ENCODE measurements at places on chromosomes 5 and 9.

DNA sequence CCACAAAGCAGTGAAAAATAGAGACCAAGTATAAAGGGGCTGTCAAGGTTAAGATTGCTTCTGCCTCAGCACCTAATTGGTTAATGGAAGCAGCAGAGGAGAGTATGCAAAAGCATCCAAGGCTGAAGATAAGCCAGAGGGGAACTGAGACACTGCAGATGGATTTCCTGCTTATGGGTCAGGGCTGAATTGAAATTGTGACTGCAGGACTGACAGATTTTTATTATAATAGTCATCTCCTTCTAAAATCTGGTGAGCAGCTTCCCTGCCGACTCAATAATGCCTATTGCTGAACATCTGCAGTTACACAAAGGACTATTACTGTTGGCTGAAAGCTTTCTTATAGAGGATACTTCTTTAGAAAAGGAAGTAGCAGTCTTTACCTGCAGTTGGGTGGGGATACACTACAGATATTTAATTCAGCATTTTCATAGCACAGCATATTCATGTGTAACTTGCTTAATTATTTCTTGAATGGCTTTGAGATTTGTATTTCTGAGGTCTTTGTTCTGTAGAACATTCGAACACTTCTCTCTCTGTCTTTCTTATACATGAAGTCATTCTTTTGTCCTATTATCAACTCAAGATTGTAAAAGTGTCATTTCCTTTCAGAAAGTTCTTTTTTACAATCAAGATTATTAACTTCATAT is 363.0 kb upstream of the RIOK2 start:
- no peak for DNase-seq

GRCh38 chr9:125659954-125660353 is 47.1 kb downstream of the MAPKAP1 start:
- peak; percentile 74 for DNase-seq

DNA sequence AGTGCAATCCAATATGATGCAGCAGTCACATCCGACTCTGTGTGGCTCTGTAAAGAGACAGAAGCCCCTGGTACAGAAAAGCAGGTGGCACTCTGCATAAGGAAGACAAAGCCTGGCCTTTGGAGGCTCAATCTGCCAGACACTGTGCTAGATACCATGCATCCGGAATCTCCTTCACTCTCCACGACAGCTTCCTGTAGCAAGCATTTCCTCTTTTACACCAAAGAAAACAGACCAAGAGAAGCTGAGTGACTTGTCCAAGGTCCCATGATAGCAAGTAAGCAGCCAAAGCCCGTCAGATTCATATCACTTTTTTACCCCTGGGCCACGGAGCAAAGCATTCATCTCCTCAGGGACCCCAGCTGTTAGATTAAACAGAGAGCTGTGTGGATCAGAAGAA is 64.2 kb upstream of the SMIM23 start:
- DNase-seq, result no peak

GRCh38 chr9:133440874-133441273 is 18.7 kb downstream of the ADAMTS13 start:
- DNase-seq, result no peak

DNA sequence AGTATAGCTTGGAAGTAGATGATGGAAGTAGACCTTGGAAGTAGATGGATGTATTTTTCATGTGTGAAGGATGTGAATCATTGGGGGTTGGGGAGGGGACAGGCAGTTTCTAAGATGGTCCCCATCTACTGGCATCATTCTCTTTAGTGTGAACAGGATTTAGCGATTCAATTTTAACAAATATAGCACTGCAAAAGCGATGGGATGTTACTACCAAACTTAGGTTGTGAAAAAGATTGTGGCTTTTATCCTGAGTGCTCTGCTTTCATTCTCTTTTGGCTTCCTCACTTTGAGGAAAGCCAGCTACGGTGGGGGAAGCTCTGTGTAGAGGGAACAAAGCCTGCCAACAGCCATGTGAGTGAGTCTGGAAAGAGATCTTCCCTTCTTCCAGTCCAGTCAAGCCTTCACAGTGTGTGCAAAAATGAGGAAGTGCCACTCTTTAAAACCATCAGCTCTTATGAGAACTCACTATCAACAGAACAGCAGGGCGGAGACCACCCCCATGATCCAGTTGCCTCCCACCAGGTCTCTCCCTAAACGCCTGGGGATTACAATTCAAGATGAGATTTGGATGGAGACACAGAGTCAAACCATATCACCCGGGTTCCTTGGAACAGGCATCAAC is 441.4 kb downstream of the SH3GL2 start:
- no peak for DNase-seq

DNA sequence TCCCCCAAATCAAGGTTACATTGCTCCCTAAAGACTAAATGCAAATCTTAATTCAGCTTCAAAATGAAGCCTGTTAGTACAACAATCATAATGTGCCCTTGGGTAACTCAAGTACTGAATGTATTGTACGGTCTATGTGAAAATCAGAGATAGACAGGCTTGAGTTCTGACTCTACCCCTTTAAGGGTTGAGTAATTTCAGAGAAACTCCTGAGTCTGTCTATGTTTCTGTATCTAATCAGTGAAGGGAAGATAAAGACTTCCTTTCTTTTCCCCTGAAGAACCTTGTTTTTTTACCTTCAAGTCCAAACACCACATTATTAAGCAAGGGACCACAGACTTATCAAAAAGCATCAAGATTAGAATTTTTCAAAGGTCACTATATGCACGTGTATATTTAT is 108.2 kb downstream of the MPDZ start:
- DNase-seq, result peak; percentile 91

DNA sequence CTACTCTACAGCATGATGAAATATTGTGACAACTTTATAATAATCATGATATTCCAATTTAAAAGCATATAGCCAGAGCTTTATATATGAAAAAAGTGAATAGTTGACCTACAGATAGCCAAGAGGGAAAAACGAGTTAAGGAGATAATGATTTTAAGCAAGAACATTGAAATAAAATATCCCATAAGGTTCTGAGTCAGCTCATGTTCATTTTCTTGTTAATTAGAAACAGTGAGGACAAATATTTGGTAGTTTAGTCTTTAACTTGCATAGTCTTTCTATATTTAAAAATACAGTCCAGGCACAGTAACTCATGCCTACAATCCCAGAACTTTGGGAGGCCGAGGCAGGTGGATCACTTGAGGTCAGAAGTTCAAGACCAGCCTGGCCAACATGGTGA is 55.8 kb upstream of the CDH6 start:
- DNase-seq, result no peak

DNA sequence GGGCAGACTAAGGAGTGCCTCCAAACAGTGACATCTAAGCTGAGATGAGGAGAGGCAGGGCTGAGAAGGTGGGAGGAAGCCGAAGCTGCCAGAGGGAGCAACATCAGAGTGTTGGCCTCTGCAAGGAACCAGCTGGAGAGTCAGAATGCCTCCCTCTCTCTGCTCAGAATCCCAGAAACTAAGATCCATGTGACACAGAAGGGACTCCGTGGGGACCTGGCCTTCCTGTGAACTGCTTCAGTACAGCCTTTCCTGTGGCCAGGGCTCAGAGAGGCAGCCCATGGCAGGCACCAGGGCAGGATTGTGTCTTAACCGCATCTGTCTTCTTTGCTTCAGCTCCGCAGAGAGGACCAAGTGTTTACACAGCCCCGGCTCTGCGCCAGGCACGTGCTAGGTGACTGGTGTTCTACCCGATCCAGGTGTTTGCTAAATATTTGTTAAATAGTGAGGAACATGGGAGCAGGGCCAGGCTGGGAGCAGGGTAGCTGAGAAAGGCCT is 33.5 kb downstream of the KCNMB1 start:
- no peak for DNase-seq

DNA sequence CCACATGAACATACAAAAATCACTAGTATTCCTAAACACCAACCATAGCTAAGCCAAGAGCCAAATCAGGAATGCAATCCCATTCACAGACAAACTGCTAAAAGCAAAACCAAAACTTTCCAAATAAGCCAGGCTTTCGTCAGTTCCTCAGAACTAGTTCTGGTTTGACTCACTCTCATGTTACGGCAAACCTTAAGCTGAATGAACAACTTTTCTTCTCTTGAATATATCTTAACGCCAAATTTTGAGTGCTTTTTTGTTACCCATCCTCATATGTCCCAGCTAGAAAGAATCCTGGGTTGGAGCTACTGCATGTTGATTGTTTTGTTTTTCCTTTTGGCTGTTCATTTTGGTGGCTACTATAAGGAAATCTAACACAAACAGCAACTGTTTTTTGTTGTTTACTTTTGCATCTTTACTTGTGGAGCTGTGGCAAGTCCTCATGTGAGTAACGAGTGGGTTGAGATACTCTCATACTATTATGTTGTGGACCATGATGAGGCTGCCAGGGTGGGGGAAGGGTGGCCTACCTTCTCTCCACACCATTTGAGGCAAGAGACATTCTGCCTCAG is at the start of gene PDCD1LG2:
TSS of gene PDCD1LG2 (plus strand) at position 172 of the 572 bp plus-strand sequence. CDS start 12,016 bp downstream, outside the sequence.
- DNase-seq, result peak; percentile 76

DNA sequence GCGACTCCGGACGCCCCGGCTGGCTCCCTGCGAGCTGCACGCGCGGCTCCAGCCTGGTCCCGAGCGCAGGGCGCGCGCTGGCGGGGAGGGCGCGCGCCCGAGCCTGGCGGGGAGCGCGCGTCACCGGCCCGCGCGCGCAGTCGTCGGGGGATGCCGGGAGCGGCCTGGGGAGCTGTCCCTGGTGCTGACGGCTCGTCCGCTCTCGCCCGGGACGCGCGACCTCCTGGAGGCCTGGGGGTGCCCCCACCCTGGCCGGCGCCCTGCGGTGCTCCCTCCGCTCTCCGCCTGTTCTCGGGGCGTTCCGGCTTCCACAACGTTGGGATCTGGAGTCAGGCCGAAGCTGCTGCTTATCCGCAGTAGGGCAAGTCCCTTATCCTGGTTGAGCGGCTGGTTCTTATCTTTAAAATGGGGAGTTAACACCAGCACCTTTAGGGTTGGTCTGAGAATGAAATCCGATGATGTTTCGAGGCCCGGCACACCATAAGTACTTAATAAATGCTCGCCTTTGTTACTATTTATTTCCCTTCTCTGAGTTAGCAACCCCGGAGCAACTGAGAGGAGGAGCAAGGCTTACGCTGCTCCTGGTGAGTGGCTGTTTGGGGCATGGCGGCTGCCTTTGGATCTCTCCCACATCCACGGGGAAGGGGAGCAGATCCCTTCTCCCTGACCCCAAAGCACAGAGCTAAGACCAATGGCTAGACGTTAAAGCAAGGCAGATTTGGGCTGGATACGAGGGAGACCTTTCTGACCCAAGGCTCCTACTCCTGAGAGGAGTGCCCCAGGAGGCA is at the start of gene FAM163B:
TSS of gene FAM163B (minus strand) at position 79 of the 788 bp plus-strand sequence. CDS start 29,166 bp downstream, outside the sequence.
- DNase-seq, result peak; percentile 42

DNA sequence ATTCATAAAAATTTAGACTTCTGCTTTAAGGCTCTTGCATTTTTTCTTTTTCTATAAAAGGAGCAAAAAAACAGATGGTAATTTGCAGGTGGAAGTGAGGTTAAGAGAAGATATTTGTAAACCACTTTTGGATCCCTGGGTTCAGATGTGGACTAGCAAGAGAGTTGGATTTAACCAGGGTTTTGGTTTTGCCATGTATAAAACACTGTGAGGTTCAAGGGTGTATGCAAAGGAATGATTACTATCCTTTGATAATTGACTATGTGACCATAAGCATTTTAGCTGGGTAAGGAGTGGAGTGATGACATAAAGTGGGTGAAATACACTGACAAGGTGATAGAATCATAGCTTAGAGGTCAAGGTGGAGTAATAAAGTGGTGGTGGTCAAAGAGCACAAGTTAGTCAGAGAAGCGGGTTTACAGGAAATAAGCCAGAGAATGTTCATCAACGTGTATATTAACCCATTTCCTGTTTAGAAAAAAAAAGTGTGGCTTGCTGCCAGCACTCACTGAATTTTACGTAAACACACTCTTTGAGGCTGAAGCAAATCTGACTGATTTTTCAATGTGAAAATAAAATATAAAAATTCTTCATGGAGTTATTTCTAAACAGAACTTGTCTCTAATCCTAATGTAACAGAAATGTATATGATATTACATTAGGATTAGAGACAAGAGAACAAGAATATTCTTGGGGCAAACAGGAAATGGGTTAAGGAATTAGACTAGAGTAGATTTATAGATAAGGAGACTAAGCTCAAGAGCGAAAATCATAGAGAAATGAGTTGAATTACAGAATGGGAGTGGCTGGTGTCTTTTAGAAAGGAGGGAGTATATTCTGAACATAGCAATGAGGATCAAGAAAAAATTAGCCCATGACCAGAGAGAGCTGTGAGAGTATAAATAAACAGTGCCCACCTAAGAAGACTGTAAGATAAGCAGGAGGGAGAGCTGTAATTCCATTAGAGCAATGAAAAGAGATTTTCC is 74.5 kb downstream of the CDKN2A start:
- DNase-seq, result peak; percentile 88

DNA sequence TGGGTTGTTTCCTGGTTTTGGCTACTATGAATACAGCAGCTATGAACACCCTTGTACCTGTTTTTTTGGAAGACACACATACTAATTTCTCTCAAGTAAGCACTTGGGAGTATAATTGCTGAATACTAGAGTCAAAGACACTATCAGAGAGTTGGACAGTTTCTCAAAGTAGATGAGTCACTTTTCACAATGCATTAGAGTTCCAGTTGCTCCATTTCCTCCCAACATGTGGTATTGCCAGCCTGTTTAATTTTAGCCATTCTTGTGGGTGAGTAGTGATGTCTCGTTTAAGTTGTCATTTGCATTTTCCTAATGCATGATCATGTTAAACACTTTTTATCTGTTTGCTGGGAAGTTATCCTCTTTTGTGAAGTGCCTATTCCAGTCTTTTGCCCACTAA is 81.6 kb upstream of the GDNF start:
- peak; percentile 6 for DNase-seq

DNA sequence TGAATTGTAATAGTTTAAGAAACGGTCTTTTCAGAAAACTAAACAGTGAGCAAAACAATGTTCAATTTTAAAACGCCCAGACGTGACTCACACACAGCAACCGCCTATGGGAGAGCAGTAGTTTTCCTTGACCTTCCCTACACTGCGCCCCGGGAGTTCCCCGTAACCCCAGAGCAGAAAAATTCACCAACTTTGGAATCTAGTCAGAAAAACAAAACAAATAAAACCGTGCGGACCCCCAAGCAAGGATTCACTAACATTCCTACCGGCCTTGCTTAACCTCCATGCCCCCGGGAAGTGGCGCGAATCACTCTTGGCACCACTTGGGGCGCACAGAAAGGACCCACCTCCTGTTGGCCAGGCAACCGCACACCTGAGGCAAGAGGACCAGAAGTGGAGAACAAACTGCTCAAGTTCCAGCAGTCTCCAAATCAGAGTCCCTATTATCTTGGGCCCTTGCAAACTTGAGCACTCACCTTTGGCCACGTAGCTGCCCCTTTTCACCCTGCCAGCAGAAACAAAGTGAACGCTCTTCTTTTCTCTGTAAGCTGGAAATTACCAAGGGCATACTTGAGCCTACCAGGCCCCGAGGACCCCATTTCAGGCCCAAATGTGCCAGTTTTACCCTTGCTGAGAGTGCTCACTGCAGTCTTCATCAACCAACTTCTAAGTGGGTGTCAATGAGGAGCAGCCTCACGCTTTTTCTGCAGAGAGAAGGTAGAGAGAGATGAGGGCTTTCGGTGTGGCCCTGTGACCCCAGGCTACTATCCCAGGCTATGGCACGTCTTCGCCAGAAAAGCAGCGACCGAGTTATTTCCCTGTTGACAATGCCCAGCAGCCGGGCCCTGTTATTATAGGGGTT is 189.7 kb downstream of the MEF2C start:
- DNase-seq, result no peak
